Inflammatory macrophage (primary cell): ENCODE measurements at places on chromosomes 3 and 15.

- DNase-seq, result no peak
Observed at GRCh38 chr3:50336452-50337174, 4.0 kb downstream of the RASSF1 start.

DNA sequence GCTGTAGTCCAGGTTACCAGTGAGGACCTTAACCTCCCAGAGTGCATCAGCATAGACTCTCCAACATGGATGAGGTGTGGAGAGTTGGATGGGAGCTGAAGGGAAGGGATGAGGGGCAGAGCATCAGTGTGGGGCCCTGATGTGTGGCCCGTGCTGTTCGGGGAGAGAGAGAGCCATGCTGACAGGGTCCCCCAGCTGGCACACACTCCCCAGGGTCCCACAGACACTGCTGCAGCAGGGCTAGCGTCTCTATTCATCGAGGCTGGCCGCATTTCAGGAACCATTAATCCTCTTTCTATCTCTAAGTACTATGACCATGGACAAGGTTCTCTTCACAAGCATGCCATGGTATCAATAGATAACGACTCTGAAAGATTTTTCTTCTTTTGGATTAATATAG, 85.9 kb upstream of the PLXNA1 start:
- DNase-seq, result no peak

DNA sequence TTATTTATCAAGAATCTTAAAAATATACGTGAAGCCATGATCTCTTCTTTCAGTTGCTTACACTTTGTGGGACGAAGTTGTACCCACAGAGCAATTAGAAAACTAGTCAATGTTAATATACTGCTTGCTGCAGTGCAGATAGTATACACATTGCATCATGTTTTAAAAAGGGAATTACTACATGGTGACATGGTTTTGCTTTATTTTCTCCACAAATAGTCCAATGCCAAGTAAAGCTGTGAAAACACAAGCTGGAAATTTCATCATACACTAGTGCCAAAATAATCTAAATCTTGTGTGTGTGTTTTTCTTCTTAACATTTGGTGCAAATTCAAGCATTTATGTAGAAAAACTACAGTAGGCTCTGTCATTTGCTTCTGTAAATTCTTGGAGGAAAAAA, 233.0 kb downstream of the EPHA3 start:
- no peak for DNase-seq

GRCh38 chr3:31729573-31729972, 196.8 kb downstream of the STT3B start:
- DNase-seq, result no peak

GRCh38 chr3:182445576-182445975, 347.7 kb upstream of the ATP11B start:
- DNase-seq, result no peak

DNA sequence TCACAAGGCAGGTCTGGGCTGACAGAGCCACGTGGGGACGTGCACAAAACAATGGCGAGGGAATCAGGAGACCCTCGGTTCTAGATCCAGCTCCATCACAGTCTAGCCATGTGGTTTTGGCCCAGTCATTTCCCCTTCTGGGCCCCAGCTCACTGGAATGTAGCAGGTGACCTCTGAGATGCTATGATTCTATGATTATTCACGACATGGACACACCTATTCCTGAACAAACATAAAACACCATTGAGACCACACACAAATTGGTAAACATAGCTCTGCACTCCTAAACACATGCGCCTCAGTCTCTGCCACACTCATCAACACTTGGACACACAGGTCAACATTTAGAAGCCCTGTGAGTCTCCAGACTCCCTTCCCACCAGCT, 9.0 kb downstream of the IGDCC4 start:
- DNase-seq, result no peak

DNA sequence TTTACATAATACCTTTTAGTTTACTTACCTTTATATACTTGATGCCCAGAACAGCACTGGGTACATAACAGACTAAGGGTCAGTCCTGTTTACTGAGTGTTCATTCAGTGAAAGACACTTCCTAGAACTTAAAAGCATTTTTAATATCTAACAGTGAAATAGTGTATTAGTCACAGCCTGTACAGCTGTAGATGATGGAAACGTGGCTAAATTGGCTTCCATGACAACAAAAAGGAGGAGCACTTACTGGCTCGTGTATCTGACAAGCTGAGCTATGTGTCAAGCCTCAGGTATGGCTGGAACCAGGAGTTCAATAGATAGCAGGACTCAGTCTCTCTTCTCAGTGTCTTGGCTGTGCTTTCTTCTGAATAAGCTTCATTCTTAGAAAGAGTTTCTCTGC, 40.2 kb downstream of the CMTM8 start:
- DNase-seq, result no peak

DNA sequence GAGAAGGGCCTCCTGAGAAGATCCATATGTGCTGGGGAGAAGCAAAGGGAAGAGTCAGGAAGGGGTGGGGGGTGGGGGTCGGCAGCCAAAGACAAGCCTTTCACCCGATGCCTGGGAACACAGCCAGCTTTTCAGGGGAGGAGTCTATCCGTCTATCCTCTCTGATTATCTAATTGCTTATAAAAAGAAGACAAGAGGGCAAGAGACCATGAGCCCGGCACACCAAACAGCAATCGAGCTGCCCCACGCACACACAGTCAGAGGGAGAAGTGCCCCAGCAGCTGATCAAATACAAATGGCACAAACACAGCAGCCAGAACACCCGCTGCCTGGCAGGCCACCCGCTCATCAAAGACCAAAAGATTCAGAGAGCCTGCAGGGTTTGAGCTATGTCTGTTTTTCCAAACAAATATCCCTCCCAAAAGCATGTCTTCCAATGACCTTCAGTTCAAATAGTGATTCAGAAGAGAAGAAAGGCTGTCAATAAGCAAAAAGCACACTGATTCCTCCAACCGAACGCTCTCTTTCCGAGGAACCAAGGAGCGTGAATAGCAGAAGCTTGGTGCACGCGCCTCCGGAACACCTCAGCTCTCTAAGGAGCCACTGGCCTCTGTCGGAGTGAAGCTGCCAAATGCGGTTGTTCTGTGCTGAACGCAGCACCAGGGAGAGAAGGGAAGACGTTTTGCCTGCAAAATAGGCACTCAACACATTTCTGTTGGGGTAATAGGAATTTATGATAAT, 419.2 kb downstream of the OCA2 start:
- no peak for DNase-seq

GRCh38 chr15:40338921-40339620, 1.7 kb downstream of the CCDC9B start:
- no peak for DNase-seq
